ENCODE measurements at places on chromosomes 6 and 20.

GRCh38 chr20:4959592-4959991 is 41.7 kb downstream of the SLC23A2 start:
- no peak for DNase-seq

DNA sequence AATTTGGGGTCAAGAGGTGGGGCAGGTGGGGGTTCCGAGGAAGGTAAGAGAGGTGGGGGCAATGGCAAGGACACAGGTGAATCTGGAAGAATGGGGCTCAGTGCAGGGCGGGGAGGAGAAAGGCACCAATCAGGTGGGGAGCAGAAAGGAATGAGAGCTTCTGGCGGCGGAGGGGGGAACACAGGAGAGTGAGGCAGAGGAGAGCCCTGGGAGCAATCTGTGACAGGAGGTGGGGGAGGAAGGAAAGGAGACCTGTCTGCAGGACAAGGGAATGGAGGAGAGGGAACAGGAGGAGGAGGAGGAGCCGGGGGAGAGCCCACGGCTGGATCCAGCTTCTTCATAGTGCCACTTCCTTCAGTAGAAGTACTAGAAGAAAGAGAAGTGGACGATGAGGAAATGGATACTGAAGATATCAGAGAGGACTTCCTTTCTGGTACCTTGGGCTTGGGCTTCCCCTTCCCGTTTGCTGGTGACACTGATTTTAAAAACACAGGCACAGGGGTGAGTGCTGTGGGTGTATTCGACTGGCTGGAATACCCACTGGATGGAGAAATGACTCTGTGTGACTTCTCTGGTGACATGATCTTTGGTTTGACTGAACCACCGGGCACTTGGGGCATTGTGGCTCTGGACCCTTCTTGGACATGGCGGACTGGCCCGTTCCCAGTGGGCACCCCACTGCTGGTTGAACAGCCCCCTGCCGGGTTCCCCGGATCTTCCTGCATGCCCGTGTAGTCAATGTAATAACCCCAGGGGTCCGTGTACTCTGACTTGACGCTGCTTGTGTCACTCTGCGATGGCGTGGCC is 27.4 kb downstream of the HEBP2 start:
- no peak for DNase-seq

DNA sequence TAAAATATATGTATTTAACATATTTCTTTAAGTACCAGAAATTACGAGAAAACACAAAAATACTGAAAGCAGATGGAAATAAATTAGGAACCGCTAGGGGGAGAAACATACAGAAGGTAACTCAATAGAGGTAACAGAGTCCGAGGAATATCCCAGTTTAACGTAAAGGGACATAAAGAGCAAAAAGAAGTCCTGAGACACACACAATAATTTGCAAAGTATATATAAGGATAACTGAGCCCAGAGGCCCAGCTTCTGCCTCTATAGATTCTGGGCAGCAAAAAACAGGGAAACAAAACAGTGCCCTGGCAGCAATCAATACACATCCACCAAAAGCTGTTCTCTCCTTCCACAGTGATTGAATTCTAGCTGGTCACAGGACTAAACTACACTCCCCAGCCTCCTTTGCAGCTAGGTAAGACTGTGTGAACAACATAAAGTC is 15.1 kb downstream of the TBC1D32 start:
- DNase-seq: no peak

DNA sequence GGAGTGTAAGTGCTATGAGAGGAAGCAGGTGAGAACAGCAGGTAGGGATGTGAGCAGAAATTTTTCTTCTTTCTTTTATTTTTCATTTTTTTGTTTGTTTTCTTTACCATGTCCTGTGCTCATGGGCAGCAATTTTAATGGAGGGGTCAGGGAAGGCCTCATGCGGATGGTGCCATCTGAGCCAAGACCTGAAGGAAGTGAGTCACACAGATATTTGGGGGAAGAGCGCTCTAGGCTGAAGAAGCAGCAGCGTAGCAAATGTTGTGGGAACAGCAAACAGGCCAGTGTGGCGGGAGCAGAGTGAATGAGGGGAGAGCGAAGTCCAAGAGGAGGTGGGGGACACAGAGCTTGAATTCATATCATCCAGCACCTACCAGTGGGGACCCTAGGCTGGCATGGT is 12.7 kb downstream of the SPDEF start:
- no peak for DNase-seq

DNA sequence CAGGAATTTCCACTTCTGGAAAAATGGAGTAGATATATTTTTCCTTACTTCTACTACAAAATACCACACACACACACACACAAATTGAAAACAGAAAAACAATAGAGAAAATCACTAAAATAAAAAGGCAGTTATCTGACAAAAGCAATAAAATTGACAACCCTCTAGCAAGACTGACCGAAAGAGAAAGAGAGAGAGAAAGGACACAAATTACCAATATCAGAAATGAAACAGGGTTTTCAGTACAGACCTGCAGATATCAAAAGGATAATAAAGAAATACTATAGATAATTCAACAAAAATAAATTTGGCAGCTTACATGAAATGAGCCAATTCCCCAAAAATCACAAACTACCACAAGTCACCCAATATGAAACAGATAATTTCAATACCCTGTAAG is 104.7 kb downstream of the OPRM1 start:
- no peak for DNase-seq

- DNase-seq: no peak
Measured at GRCh38 chr20:63182425-63182824, 33.5 kb downstream of the YTHDF1 start.

GRCh38 chr20:561437-562231 is 18.0 kb upstream of the CSNK2A1 start:
- peak; percentile 47 for DNase-seq

GRCh38 chr6:148657048-148657447 is 89.8 kb upstream of the UST start:
- no peak for DNase-seq

- DNase-seq: no peak
Measured at GRCh38 chr6:44297063-44298038, 15.8 kb downstream of the AARS2 start.

DNA sequence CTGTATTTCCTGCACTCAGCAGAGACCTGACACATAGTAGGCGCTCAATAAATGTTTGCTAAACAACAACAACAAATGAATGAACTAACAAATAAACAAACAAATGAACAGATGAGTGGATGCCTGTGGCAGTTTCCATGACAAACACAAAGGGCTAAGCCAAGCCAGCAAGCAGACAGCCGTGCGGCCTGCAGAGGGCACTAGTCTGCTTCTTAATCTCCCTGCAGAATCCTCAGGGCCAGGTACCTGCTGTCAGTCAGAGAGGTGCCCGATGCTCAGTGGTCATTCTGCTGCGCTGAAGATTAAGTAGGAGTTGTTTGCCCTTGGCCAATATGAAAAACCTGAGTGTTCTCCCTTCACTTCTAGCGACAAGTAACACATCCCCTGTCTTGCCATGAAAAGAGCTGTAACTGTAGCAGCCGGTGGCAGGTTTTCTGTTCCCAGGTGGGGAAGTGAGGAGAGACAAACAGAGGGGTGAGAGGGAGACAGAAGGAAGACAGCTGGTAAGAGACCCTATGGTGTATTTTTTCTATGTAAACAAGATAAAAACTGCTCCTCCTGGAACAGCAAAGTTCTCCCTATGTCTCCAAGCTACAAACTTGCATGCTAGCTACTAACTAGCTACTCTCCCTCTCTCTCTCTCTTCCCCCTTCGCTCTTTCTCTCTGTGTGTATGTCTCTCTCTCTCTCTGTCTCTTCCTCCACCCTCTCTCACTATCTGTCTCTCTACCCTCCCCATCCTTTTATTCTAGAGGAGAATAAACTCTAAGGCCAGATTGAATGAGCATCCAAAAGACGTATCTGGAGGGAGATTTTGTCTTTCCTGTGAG is at the start of gene MC3R:
Gene MC3R (plus strand): TSS at position 779 of the 829 bp plus-strand sequence. CDS start 112 bp downstream, outside the sequence.
- no peak for DNase-seq

- no peak for DNase-seq
Measured at GRCh38 chr6:90295854-90296340, 746 bp downstream of the BACH2 start.

DNA sequence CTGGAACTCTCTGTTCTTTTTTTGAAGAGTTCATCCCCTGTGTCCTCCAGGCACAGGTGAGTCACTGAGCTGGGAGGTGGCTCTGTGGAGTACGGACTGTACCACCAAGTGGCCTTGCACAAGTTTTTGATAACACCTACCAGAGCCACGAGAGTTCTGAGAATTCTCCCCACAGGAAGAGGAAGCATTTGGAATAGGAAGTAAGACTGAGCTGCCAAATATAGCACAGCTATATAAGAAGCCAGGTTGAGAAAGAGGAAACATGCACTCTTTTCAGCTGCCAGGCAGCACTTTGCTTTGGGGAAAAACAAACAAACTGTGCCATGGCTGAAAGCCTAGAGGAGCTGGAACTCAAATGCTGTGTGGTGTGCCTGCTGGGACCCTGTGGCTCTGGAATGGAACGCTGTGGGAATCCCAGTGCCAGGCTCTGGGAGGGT is 70.8 kb upstream of the RIPOR2 start:
- DNase-seq: peak; percentile 51

DNA sequence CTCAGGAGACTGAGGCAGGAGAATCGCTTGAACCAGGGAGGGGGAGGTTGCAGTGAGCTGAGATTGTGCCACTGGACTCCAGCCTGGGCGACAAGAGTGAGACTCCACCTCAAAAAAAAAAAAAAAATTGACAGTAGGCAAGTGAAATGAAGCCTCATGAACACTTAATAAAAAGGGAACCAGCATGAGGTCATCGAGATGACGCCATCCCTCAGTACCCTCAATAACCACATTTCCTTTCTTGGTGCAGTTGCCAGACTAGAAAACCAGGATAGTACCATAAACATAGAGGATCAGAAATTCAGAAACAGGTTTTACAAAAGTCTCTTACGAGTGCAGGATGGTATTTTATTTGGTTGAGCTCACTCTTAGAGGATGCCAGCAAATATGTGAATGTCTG is 584.1 kb downstream of the MAFB start:
- DNase-seq: no peak

- DNase-seq: no peak
Measured at GRCh38 chr6:118529756-118530155, 18.3 kb upstream of the PLN start.

DNA sequence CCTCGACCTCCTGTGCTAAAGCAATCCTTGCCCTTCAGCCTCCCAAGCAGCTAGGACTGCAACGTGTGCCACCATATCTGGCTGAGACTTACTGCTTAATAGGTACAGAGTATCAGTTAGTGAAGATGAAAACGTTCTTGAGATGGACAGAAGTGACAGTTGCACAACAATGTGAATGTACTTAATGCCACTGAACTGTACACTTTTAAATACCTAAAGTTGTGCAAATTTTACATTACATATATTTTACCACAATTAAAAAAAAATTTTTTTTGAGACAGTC is 25.9 kb downstream of the NUDT3 start:
- no peak for DNase-seq

DNA sequence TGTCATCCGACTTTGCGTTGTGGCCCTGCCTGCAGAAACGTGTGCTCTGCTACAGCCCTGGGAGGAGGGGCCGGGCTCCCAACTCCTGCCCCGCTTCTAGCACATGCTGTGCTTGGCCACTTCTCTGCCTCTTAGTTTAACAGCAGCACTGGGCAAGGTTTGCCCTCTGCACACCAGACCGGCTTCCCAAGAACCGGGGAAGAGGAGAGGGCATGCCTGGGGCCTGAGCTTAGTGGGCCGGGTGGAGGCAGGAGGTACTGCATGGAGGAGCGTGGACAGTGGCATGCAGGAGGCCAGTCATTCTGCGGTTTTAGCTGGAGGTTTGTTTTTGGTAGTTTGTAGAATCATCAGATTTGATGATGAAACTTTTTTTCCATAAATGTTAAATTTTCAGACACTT is 45.5 kb downstream of the CEP43 start:
- DNase-seq: no peak

DNA sequence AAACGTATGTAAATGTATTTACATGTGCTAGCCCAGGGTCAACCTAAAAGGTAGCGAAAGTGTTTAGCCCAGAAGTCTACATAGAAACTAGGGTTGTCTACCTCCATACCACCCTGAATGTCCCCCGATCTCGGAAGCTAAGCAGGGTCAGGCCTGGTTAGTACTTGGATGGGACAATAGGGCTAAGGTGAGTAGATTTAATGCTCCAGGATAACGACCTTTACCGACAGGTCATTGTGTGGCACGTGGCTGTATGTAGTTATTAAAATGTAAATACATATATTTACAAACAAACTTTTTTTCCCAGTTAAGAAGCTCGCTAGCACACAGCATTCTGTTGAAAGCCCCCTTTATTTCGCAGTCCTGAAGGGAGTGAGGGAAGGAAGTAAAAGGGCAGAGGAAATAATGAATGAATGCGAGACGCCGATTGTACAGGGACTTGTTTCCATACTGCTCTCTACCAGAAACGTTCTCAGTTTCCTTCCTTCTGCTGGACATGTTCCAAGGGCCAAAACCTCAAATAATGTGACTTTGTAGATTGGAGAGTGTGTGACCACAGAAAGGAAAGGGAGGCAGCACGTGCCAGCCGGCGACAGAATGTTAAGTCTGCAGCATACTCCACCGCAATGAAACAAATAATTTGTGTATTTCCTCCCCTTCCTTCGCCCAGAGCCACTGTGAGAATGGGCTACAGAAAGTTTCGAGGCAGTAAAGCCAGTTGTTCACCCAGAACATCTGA is 612 bp downstream of the ADAT2 start:
- DNase-seq: peak; percentile 66

GRCh38 chr6:20948556-20948955 is 414.3 kb downstream of the CDKAL1 start:
- DNase-seq: no peak

GRCh38 chr6:137727216-137727765 is 139.8 kb upstream of the TNFAIP3 start:
- DNase-seq: no peak

GRCh38 chr20:57390604-57391438 is at the start of gene RBM38:
RBM38 (plus strand) TSS chr20:57391396; CDS start chr20:57391582, 186 bp downstream.
- no peak for DNase-seq

GRCh38 chr6:91291071-91291470 is 704.2 kb upstream of the MAP3K7 start:
- DNase-seq: no peak

DNA sequence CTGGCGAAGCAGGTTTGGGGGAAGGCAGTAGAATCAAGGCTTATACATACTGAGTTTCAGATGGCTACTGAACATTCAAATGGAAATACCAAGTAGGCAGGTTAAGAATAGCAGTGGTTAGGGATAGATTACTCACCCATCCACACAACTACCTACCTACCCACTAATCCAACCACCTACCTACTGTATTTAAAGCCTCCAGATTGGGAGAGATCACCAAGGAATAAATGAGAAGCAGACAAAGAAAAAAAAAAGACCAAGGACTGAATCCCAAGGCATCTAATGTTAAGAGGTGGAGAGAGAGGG is 68.3 kb upstream of the SMIM29 start:
- no peak for DNase-seq

All from KG1 (cell line).